ENCODE measurements at places on chromosomes 12 and 14. TPM values are rescaled to one million over a fixed set of nuclear protein-coding genes. Genes with fewer than 3 reads are reported as not detected.

DNA sequence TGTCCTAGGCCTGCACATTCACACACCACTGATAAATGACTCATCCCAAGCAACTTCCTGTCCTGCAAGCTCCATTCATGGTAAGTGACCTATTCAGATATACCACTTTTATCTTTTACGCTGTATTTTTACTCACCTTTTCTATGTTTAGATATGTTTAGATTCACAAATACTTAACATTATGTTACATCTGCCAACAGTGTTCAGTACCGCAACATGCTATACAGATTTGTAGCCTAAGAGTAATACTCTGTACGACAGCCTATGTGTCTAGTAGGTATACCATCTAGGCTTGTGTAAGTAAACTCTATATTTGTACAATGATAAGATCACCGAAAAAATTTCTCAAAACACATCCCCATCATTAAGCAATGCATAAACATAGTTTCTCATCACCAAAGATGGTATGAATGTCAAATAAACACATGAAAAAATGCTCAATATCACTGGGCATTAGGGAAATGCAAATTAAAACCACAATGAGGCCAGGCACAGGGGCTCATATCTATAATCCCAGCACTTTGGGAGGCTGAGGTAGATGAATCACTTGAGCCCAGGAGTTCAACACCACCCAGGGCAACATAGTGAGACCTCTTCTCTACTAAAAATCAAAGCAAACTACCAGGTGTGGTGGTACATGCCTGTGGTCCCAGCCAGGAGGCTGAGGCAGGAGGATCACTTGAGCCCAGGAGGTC, 20.7 kb downstream of the ATXN2 start:
- DNase-seq = no peak

- no peak for DNase-seq
Observed at GRCh38 chr14:99136401-99136800, 135.6 kb downstream of the BCL11B start.

- no peak for DNase-seq
Observed at GRCh38 chr12:110112335-110112660, 11.9 kb upstream of the IFT81 start.

GRCh38 chr14:55897031-55897430, 221.2 kb upstream of the PELI2 start:
- DNase-seq = no peak

DNA sequence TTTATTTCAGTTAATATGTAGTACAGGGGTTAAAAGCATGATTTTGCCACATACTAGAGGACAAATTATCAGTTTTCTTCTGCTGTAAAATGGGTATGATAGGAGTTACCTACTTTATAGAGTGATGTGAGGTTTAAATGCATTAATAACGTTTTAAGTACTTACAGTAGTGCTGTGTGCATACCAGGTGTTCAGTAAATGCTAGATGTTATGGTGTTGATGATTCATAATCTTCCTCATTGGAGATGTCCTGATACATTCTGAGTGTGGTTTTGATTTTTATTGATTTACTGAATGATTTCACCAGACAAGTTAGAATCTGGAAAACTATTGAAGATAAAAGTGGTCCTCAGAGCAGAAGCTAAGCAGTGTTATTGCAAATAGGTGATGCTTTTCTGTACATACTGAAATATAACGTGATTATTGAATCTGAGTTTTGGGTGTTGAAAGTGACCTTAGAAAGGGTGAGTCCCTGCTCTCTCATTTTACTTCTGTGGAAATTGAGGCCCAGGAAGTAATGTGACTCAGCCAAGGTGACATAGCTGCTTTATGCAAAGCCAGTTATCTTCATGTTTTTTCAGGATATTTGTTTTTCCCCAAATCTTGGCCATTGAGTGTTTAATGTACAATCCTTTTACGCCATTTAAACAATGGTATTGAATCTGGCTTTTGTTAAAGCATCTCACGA, 54.7 kb downstream of the VRK1 start:
- DNase-seq = no peak

- DNase-seq = no peak
Observed at GRCh38 chr14:68747393-68747792, 45.5 kb downstream of the ZFP36L1 start.

AVPR1A gene
- total RNA-seq = 14.6 TPM

IL31 gene
- not detected for total RNA-seq

All from left lobe of liver (tissue), 2 donors.